ENCODE measurements at places on chromosomes 16 and 17.
A peak's percentile ranks its signal among the peaks of the same experiment; 100 is the strongest.

DNA sequence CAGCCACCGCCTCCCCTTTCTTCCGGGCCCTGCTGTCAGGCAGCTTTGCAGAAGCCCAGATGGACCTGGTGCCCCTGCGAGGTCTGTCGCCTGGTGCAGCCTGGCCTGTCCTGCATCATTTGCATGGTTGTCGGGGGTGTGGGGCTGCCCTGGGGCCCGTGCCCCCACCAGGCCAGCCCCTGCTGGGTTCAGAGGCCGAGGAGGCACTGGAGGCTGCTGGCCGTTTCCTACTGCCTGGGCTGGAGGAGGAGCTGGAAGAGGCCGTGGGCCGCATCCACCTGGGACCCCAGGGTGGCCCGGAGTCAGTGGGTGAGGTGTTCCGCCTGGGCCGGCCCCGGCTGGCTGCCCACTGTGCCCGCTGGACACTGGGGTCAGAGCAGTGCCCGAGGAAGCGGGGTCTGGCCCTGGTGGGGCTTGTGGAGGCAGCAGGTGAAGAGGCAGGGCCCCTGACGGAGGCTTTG lies 5.5 kb upstream of the TGFB1I1 start:
- no peak for DNase-seq

GRCh38 chr16:89918453-89919347 lies at the start of gene MC1R:
Gene MC1R (plus strand): TSS chr16:89918862. CDS start chr16:89919259, 397 bp downstream.
- DNase-seq, result no peak

DNA sequence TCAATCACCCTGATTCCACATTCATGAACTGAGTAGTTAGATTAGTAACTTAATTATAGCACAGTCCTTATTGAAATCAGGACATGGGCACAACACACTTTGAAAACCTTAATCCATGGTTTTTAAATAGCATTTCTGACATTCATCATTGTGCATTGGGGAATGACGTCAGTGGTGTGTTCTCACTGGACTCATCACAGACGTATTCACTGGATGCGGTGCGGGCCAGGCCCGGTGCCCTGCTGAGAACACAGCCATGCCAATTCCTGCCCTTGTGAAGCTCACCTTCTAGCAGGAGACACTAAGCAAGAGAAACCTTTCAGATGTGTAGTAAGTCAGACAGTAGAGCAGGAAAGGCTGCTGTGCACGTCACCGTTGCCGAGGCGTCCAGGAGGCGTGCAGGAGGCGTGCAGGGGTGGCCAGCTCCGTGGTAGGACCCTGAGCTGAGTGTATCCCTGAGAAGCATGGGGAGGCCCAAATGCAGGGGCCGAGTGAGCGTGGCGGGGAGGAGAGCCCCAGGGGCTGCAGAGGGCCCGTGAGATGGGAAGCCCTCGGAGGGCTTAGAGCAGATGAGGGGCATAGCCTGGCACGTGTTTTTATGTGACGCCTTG lies 12.9 kb downstream of the BANP start:
- DNase-seq, result no peak

- DNase-seq, result peak; percentile 56
Observed at GRCh38 chr17:5526821-5527598, 40.6 kb downstream of the MIS12 start.

- DNase-seq, result no peak
Observed at GRCh38 chr16:89534252-89534756, 26.1 kb downstream of the SPG7 start.

- DNase-seq, result no peak
Observed at GRCh38 chr17:39939588-39940419, 12.3 kb downstream of the LRRC3C start.

DNA sequence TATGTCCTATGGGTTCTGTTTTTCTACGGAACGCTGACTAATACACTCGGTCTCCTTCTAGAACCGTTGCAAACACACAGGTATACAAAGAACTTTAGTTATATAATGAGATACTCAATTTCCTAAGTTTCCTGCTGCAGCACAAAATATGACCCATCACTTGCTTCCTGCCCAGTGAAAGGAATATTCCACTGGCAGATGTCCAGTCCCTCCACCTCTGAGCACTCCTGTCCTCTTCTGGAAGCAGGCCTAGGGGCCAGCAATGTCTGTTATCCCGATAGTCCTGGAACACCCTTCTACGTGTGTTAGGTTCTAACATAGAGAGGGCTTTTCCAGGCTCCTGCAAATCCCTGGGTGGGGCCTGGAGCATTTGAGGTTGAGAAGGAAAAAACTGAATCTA lies 32.7 kb downstream of the ADAMTS18 start:
- DNase-seq, result no peak

- DNase-seq, result no peak
Observed at GRCh38 chr17:5047446-5047845, 12.2 kb upstream of the SLC52A1 start.

DNA sequence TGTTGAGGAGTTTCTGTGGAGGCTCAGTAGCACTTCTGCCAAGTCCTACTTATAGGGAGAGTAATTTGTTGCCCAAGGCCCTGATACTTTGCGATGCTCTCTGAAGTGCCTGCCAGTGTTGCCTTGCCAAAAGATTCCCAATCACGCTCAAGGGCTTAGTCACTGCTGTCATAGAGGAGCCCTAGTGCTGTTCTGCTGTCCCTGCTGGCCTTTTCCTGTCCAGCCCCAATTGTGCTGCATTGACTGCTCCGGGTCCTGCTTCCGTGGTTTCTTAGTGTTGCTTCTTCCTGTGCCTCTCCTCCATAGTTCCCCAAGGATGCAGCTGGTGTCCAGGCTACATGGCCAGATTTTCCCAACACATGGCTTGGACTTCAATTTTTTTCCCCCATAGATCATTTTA lies 13.9 kb downstream of the NUP93 start:
- DNase-seq, result no peak

DNA sequence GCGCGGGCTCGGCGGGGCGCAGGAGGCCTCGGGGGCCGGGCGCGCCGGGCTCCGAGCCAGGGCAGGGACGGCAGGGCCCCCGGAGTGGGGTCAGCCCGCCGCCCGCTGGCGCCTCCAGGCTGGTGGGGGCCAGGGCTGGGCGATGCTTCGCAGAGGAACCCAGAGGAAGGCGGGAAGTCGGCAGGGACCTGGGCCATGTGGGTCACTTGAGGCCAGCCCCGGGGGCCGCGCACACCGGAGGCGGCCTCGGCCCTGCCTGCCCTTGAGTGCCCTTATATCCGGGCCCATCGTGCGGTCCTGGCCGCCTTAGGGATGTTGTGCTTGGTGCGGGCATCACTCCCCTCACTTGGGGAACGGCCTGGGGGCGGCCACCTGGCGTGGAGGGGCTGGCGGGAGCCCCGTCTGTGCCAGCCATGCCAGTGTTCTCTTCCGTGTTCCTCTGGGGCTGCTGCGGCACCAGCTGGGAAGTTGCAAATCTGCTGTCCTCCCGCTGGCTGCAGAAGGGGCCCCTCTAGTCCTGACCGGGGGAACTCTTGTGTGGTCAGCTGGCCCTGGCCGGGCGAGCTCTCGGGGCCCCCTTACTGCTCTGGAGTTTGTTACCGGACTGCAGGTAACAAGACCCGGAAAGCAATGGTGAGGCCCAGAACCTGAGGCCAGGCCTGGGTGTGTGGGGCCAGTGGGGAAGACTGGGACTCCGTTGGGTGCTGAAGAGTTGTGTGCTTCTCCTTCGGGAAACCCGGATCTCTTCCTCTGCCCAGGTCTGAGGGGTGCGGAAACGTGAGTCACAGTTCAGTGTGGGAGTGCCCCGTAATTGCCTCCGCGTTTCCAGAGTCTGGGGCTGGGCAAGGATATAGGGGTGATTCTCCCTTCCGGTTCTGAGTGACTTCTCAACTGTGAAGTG lies 849 bp downstream of the CAPN15 start:
- peak; percentile 14 for DNase-seq

DNA sequence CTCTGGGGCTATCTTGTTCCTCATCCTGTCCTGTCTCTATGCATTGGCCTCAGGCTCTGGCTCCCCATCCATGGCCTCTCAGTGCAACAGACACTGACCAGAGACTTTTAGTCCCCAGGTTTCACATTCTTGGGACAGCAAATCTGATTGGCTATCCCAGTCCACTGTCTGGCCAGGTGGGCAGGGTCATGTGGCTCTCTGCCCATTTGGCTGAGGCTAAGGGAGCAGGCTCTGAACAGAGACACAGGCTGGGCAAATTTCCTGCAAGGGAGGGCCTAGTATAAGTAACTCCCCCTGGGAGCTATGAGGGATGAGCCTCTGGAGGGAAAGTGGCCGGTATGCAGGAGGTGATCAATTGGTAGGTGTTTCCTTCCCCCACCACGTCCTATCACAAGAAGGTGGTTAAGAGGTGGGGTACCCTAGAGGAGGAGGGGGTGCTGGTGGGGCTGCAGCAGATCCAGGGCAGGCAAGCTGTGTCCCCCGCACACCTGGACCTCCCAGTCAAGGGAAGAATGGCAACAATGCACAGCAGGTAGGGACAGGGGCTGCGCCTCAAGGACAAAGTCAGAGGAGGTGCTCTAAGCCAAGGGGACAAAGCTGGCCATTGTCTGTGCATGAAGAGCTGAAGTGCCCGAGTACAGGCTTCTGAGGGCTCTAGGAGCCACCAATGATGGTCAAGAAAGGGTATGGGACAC lies 13.2 kb downstream of the XYLT2 start:
- DNase-seq, result no peak

DNA sequence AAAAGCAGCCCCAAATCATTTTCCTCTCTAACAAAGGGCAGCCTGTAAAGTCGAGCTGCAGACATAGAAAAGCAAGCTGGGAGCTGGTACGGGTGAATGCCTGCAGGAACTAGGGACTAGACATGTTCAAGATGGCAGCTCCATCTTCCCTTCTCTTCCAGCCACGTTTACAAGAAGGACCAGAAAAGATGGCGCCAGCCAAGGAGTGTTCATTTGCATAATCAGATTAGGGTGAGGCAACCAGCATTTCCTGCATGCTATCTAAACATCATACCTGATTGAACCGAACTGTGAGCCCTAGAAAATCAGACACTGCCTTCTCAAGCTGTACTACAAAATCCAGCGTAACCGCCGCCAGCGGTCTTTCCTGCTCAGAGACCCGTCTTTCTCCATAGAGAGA lies 896.8 kb downstream of the CDH11 start:
- DNase-seq, result no peak

DNA sequence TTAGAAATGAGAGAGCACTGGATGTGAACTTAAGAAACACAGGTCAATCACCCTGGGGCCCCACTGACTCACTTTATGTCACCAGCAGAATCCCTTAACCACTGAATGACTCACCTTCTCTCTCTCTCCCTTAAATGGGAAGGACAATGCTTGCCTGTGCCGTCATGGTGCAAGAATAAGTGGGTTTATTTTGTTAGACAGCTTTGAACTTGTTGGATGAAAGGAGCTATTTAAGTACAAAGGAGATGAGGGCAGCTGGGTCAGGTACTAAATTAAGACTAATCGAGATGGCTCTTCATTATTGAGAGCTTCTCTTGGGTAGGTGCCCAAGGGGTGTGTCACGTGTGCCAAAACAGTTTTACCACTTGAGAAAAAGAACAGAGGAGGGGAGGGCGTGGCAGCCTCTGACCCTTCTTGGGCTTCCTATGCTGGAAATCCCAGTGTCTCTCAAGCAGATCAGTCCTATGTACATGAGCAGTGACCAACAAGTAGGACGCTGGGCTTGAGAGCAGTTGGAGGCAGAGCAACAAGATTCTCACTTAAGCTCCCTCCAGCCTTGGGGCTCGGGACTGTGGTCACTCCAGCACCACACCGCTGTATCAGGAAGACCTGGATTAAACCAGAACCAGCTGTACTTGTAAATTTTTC lies 6.7 kb upstream of the KRT31 start:
- DNase-seq, result peak; percentile 43

GRCh38 chr16:75556431-75556950 lies 439 bp upstream of the TMEM231 start:
- DNase-seq, result no peak

- no peak for DNase-seq
Observed at GRCh38 chr17:33945646-33946546, 309.2 kb upstream of the CCL2 start.

DNA sequence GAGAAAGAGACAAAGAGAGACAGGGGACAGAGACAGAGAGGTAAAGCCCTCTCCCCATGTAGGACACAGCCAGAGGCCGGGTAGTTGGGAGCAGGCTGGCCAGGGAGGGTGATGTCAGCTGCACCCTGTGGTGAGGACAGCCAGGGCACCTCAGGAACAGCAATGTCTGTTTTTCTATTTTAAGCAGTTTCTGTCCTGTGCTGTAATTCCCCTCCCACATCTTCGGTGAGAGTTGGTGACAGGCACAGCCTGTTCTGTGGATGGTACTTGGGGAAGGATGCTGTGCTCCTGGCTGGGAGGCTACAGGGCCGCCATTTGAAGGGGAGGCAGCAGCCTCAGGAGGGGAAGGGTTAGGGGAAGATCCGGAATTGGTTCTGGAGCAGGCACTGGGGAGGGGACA lies 163.5 kb downstream of the SDK2 start:
- DNase-seq, result no peak

GRCh38 chr17:33217891-33218290 lies 75.2 kb downstream of the ASIC2 start:
- no peak for DNase-seq

- DNase-seq, result no peak
Observed at GRCh38 chr16:87621976-87622713, 19.8 kb downstream of the JPH3 start.

GRCh38 chr17:47978324-47978723 lies 7.4 kb downstream of the CDK5RAP3 start:
- peak; percentile 28 for DNase-seq

GRCh38 chr16:24001710-24002109 lies 165.9 kb downstream of the PRKCB start:
- no peak for DNase-seq

- DNase-seq, result no peak
Observed at GRCh38 chr16:60413969-60414368, 1622.3 kb downstream of the CDH8 start.

DNA sequence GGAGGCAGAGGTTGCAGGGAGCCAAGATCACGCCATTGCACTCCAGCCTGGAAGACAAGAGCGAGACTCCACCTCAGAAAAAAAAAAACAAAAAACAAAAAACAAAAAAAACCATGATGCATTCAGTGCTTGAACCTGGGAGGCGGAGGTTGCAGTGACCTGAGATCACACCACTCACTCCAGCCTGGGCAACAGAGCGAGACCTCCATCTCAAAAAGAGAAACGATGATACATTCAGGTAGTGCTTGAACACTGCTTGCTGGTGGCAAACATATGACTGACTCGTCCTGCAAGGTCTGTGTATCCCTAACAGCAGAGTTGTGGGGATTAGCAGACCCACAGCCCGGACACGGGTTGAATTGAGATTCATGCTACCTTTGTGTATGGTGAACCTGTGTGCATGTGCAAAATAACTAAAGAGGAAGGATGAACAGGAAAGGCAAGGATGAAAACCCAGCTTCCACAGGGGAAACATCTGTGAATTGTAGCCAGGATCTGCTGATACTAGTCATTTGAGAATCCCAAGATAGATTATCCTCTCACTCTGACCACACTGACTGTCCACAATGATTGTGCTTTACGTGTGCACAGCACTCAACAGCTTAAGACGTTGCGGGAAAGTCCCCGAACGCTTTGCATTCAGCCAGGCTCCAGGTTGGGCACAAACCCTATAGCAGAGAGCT lies 52.4 kb upstream of the MRPS23 start:
- DNase-seq, result no peak

GRCh38 chr17:45289301-45290268 lies 27.2 kb downstream of the MAP3K14 start:
- no peak for DNase-seq

DNA sequence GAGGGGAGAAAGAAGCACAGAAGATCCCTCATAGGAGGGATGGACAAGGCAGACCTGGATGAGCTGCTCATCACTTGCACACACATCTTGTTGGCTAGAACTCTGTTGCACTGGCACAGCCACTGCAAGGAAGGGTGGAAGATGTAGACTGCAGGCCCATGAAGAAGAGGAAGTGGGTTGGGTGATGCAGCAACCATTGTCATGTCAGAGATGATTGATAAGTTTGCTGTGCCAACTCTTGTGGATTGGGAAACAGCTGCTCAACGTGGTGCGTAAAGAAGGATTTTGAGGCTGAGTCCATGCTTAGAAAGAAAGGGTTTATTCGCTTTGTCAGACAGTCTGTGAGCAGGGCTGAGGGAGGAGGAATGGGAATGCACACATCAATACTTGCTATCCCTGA lies 161.4 kb upstream of the MPHOSPH6 start:
- no peak for DNase-seq
